A549 (cell line): ENCODE measurements at places on chromosomes 1 and 21. TPM values are rescaled to one million over a fixed set of nuclear protein-coding genes. Genes with fewer than 3 reads are reported as not detected.

Gene VWA1
- 4.2 to 5.3 TPM (median 4.8 TPM) in 3 replicates for polyA plus RNA-seq

Gene CHAF1B
- 12.9 to 13.3 TPM (median 13.3 TPM) in 3 replicates for polyA plus RNA-seq

Gene FALEC
- 0.28 to 0.80 TPM (median 0.74 TPM) in 3 replicates for polyA plus RNA-seq

Gene PGLYRP3
- not detected in 3 replicates for polyA plus RNA-seq

Gene PLEKHA6
- 17.9 to 26.2 TPM (median 23.4 TPM) in 3 replicates for polyA plus RNA-seq

Gene DMBX1
- polyA plus RNA-seq: 1.1 to 2.2 TPM (median 1.7 TPM) in 3 replicates

Gene RNF187
- polyA plus RNA-seq: 52.7 to 67.5 TPM (median 64.5 TPM) in 3 replicates

Gene WNT4
- polyA plus RNA-seq: 0.13 to 0.33 TPM (median 0.23 TPM) in 3 replicates

Gene RNU1-3
- 6.5 to 8.5 TPM (median 6.6 TPM) in 3 replicates for polyA plus RNA-seq

Gene INSRR
- not detected in 3 replicates for polyA plus RNA-seq

Gene PAPPA2
- polyA plus RNA-seq: 0.03 to 0.04 TPM (median 0.04 TPM) in 3 replicates

Gene POU3F1
- polyA plus RNA-seq: not detected in 3 replicates

Gene DPM3
- polyA plus RNA-seq: 67.5 to 83.0 TPM (median 80.3 TPM) in 3 replicates

Gene CA6
- polyA plus RNA-seq: not detected in 3 replicates

Gene POGZ
- 20.8 to 22.0 TPM (median 21.9 TPM) in 3 replicates for polyA plus RNA-seq

Gene TRIM62
- 1.1 to 1.6 TPM (median 1.5 TPM) in 3 replicates for polyA plus RNA-seq

Gene CCDC181
- polyA plus RNA-seq: 0.14 to 0.26 TPM (median 0.20 TPM) in 3 replicates

Gene CNTN2
- polyA plus RNA-seq: not detected in 3 replicates

Gene FCN3
- polyA plus RNA-seq: not detected in 3 replicates

Gene SYTL1
- polyA plus RNA-seq: 0.50 to 0.76 TPM (median 0.58 TPM) in 3 replicates

Gene KPRP
- polyA plus RNA-seq: not detected in 3 replicates
